Suppressor macrophage (primary cell): ENCODE measurements at places on chromosomes 11 and 22.

- DNase-seq: no peak
Measured at GRCh38 chr22:22712092-22712658, 67.8 kb downstream of the GGTLC2 start.

GRCh38 chr11:34049028-34049427, 2.5 kb upstream of the CAPRIN1 start:
- DNase-seq: peak; percentile 50

GRCh38 chr22:44521326-44522074, 23.5 kb upstream of the RTL6 start:
- DNase-seq: no peak

DNA sequence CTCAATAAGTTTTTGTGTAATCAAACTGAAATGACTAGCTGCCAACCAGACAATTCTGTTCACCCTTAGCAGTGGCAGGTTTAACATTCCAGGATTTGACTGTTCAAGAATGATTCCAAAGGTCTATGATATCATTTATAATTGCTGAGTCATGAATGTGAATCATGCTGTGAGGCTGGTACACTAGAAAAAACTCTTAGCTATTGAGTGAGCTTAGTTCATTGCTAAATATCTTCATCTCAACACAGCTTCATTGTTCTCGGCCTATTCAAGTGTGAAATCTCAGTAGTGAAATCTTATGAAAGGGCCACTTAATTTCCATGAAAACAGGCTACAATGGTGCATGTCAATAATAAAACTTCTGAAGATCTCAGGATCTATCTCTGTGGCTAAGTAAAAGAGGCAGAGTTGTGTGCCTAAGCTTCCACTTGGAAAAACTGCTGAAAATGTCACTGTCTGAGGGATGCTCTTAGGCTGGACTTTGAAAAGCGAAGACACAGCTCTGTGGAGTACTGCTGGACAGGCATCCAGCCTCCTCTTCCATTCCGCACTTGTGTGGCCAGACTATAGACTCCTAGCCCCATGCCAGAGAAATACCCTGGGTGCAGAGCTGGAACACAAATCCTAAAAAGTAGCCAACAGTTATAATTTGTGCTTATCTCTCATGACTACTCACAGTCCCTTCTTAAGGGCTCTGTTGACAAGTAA, 12.8 kb downstream of the AQP11 start:
- DNase-seq: no peak

GRCh38 chr11:99742501-99742900, 721.8 kb downstream of the CNTN5 start:
- DNase-seq: no peak

DNA sequence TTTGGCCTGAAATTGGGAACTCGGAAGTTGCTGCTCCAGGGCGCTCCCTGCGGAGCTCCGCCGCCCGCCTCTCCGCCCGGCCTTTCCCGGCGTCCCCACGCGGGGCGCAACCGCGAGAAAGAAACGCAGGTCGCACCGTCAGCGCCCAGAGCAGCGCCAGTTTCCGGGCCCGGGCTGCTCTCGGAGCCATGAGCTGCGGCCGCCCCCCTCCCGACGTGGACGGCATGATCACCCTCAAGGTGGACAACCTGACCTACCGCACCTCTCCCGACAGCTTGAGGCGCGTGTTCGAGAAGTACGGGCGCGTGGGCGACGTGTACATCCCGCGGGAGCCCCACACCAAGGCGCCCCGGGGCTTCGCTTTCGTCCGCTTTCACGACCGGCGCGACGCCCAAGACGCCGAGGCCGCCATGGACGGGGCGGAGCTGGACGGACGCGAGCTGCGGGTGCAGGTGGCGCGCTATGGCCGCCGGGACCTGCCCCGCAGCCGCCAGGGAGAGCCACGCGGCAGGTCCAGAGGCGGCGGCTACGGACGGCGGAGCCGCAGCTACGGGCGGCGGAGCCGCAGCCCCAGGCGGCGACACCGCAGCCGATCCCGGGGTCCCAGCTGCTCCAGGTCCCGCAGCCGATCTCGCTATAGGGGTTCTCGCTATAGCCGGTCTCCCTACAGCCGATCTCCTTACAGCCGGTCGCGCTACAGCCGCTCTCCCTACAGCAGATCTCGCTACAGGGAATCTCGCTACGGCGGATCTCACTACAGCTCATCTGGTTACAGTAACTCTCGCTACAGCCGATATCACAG, 521 bp downstream of the SRSF8 start:
- DNase-seq: peak; percentile 94

- no peak for DNase-seq
Measured at GRCh38 chr11:46197421-46197820, 76.2 kb upstream of the PHF21A start.

GRCh38 chr11:20672575-20672974, 3.2 kb downstream of the NELL1 start:
- no peak for DNase-seq

GRCh38 chr11:114173843-114174242, 114.3 kb downstream of the ZBTB16 start:
- DNase-seq: no peak

DNA sequence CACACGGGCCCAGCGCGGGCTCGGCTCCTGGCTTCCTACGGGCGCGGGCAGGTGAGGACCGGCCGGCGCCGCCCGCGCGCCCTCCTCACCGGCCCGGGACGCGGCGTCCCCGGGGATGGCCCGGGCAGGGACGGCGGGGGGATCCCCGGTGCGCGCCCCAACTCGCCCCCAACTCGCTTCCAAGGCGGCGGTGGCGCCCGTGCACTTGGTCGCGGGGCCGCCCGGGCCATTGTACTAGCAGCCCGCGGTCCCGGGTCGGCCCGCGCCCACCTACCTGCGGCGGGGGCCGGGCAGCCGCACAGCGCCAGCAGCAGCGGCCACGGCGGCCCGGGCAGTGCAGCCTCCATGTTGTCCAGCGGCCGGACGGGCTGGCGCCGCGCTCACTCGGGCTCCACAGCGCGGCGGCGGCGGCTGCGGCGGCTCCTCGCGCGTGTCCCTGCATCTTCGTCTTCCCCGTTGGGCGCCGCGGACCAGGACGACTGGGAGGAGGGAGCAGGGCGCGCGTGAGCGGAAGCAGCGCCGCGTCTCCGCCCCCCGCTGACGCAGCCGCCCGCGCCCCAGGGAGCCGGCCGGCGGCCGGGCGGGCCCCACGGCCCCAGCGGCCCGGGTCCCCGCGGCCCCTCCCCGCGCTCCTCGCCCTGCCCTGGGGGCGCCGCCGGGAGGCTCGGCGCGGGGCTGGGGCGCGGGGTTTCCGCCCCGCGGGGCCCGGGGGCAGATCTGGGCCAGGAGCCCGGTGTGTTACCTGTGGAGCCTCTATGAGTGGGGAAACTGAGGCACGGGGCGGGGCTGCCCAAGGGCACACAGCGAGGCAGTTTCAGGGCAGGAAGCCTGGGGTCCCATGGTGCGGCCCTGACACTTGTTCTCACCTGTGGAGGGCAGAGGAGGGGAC, 159.3 kb upstream of the GRK3 start:
- peak; percentile 89 for DNase-seq
